ENCODE measurements at places on chromosomes 3 and 15. TPM values are rescaled to one million over a fixed set of nuclear protein-coding genes. Genes with fewer than 3 reads are reported as not detected.
A peak's percentile ranks its signal among the peaks of the same experiment; 100 is the strongest.

DNA sequence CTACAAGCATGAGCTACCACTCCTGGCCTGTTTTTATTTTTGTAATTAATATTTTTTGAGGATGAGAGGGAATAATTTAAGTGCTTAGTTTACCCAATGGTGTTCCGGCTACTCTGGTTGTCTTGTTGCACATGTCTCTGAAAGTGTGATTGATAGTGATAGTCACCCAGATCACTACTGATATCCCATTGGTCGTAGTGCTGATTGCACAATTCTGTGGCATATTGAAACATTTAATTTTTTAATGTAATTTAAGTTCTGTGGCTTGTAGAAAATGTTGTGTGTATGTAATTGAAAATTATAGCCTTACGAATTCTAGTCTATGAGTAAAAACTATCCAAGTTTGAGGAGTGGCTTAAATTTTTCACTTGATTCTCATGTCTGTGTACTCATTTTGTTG is 11.9 kb downstream of the ARIH2 start:
- no peak for DNase-seq

- DNase-seq = no peak
These were observed 349.9 kb downstream of the ZBBX start for GRCh38 chr3:167030082-167030725.

- DNase-seq = no peak
These were observed 104.8 kb upstream of the PPP2R3A start for GRCh38 chr3:135860761-135861160.

DNA sequence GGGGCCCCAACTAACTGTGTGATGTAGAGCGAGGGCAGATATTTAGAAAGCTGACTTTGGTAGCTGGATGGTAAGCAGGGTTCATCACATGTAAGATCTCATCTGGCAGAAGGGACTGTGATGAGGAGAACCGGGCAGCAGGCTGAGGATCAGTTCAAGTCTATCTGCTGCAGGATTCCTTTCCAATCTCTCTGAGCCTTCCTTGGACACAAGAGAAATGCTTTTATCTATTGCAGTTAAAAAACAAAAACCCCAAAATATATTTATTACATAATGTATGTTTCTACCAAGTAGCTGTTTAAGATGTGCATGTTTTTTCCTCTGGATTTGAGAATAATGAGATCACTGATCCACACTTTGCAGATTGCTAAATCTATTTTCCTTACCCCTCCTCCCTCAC is 411.5 kb downstream of the RAP2B start:
- no peak for DNase-seq

DNA sequence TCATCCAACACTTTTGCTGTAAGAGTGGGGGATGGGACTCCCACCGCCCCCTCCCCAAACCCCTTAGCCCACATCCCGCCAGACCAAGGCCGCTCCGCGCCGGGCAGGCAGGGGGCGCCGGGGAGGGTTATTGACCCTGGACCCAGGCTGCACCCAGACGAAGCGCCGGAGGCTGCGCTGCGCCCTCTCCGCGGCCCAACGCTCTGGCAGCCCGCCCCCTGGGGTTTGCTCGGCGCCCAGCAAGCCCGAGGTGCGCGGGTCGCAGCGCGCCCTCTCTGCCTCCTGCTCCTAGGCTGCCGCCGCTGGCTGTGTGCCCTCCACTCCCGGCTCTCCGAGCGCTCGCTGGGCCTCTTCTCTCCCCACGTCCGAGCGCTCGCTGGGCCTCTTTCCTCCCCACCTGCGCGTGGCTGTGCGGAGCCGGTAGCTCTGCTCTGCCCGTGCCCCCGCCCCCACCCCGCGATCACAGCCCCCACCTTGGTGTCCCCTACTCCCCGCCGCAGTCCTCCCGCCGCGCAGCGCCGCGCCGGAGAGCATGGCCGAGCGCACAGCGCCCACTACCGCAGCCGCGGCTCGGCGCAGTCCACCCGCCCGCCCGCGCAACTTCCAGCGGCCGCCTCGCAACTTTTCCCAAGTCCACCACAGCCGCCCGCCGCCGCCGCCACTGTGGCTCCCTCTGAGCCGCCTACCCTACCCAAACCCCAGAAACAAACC is 1.2 kb downstream of the MECOM start:
- peak; percentile 76 for DNase-seq

The CCDC32 gene
- 15.6 TPM for polyA plus RNA-seq

The AP3B2 gene
- polyA plus RNA-seq = 0.09 TPM

All from fibroblast of lung (primary cell).